ENCODE measurements at places on chromosomes 5 and 9. TPM values are rescaled to one million over a fixed set of nuclear protein-coding genes. Genes with fewer than 3 reads are reported as not detected.

- H3K4me1 ChIP-seq = no peaks in the 10 kb centered on the region
- H3K36me3 ChIP-seq = no peaks in the 10 kb centered on the region
- DNase-seq = no peak
These were observed 49.6 kb upstream of the RXRA start for GRCh38 chr9:134276453-134277245.

DNA sequence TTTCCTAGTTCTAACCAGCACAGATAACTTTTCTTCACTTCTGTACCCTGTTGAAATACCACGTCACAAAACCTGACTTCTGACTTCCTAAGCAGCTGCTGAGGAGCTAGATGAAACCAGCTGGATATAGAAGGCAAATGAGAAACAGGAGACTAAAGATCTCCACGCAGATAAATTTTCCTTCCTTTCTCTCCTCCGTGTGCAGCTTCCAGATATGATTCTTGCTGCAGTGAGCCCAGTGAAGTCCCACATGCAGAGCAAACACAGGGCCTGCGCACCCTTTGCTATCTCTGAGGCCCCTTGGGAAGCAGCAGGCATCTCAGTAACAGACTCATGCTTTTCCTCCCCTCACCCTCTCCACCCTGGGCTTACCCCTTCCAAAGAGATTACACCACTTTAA lies 1638.3 kb downstream of the MAT2B start:
- H3K27me3 ChIP-seq = no peaks in the 10 kb centered on the region
- H3K4me3 ChIP-seq = no peak overlapping the region
- H3K4me1 ChIP-seq = no peaks in the 10 kb centered on the region

- no peaks in the 10 kb centered on the region for H3K4me1 ChIP-seq
- H3K4me3 ChIP-seq = no peak overlapping the region
- H3K36me3 ChIP-seq = no peaks in the 10 kb centered on the region
- DNase-seq = no peak
- no peak overlapping the region for H3K27ac ChIP-seq
These were observed 23.8 kb downstream of the LOX start for GRCh38 chr5:122054266-122054665.

DNA sequence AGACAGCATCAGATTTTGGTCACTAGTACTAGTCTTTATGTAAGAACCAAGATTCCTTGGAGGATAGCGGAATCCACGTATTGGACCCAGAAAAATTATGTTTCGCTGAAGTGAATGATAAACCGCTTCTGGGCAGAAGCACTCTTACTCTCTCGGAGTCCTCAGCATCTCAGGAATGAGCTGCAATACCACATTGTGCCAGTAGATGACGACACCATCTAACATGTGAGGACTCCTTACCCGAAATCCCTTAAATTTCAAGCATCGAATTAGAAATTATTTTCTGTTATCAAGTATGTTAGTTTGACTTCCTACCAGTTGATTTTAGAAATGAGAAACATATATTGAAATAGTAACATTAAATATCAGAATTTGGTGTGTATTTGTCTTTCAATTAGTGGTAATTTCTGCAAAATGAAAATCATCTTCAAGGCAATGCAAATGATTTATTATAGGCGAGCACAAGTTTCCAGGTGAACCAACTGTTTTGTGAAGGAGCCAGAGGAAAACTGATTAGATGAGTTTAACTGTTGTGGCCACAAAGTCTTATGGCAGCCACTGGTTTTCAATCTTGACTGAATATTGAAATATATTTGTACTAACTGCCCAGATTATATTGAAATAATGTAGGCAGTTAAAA lies 66.0 kb upstream of the CAMK4 start:
- H3K36me3 ChIP-seq = no peaks in the 10 kb centered on the region
- H3K27me3 ChIP-seq = no peaks in the 10 kb centered on the region
- no peak for DNase-seq
- no peak overlapping the region for H3K4me3 ChIP-seq
- no peak overlapping the region for H3K27ac ChIP-seq

The PCDHB10 gene
- 3.2 TPM for total RNA-seq

DNA sequence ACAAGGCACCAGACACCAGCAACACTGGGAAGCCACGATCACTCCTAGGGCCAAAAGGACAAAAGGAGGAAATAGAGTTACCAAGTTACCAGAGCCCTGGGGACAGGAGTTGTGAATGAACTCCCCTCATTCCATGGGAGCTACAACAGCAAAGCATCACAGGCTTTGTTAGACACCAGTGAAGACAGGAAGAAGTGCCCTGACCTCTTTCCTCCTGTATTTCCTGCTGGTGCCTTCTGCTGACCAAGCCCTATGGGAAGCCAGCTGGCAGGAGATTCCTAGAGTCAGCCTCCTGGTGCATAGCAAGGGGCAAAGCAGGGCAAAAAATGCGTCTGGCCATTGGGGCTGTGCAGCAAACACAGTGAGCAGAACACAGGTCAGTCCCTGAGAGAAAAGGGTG lies 374.7 kb downstream of the ZSWIM6 start:
- H3K27ac ChIP-seq = no peak overlapping the region
- no peaks in the 10 kb centered on the region for H3K27me3 ChIP-seq
- H3K36me3 ChIP-seq = no peaks in the 10 kb centered on the region
- no peaks in the 10 kb centered on the region for H3K4me1 ChIP-seq

The WWC1 gene
- total RNA-seq = 18.7 TPM

- H3K27me3 ChIP-seq = no peaks in the 10 kb centered on the region
- no peak overlapping the region for H3K4me3 ChIP-seq
- no peak for DNase-seq
These were observed 372.8 kb upstream of the PIK3R1 start for GRCh38 chr5:67842806-67843205.

GRCh38 chr5:88883836-88884607 lies 1.0 kb upstream of the MEF2C start:
- no peak for DNase-seq
- peak overlapping the region; percentile 89 for H3K27ac ChIP-seq
- no peaks in the 10 kb centered on the region for H3K4me1 ChIP-seq

GRCh38 chr5:153991168-153991567 lies 47.5 kb downstream of the FAM114A2 start:
- no peak overlapping the region for H3K4me3 ChIP-seq
- no peaks in the 10 kb centered on the region for H3K4me1 ChIP-seq
- no peak overlapping the region for H3K27ac ChIP-seq

- peaks cover 15% of the 10 kb centered on the region for H3K4me1 ChIP-seq
- H3K27me3 ChIP-seq = no peaks in the 10 kb centered on the region
- no peak for DNase-seq
- H3K4me3 ChIP-seq = no peak overlapping the region
These were observed 206.5 kb downstream of the AUH start for GRCh38 chr9:91155181-91155580.

DNA sequence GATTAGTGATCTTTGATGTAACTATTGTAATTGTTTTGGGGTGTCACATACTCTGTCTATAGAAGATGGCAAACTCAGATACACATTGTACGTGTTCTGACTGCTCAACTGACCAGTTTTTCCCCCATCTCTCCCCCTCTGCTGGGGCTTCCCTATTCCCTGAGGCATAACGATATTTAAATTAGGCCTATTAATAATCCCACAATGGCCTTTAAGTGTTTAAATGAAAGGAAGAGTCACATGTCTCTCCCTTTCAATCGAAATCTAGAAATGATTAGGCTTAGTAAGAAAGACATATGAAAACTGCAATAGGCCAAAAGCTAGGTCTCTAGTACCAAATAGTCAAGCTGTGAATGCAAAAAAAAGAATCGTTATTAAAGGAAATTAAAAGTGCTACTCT lies 265.6 kb downstream of the TMEM232 start:
- H3K4me3 ChIP-seq = no peak overlapping the region
- no peak overlapping the region for H3K27ac ChIP-seq
- no peaks in the 10 kb centered on the region for H3K36me3 ChIP-seq
- H3K27me3 ChIP-seq = no peaks in the 10 kb centered on the region
- DNase-seq = no peak

GRCh38 chr9:27212621-27213020 lies 84.3 kb downstream of the EQTN start:
- no peaks in the 10 kb centered on the region for H3K27me3 ChIP-seq
- no peak for DNase-seq
- no peaks in the 10 kb centered on the region for H3K4me1 ChIP-seq
- no peak overlapping the region for H3K4me3 ChIP-seq
- no peaks in the 10 kb centered on the region for H3K36me3 ChIP-seq

The MORN5 gene
- not detected for total RNA-seq

The ANKRD18A gene
- 1.5 TPM for total RNA-seq

The SCGB3A2 gene
- total RNA-seq = not detected

The ANXA2R gene
- 10.6 TPM for total RNA-seq

The PCDHB4 gene
- 8.3 TPM for total RNA-seq

DNA sequence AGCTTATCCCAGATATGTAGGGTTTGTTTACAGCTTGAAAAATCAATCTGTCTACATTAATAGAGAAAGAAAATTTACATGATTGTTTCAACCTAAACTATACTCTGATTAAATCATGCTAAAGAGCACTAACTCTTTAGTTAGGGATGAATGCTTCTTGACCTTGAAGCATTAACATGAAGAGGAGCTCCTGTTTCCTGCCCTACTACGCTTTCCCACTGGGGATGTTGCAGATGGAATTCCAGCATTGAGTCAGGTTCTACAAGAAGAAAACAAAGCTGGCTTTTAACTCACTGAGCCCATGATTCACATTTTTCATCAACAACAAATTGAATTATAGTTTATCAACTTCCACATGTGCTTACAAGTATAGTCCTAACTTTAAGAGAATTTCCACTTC lies 471.3 kb downstream of the TMEM232 start:
- H3K4me3 ChIP-seq = no peak overlapping the region
- no peak overlapping the region for H3K27ac ChIP-seq
- no peaks in the 10 kb centered on the region for H3K27me3 ChIP-seq

The CCDC192 gene
- total RNA-seq = not detected

DNA sequence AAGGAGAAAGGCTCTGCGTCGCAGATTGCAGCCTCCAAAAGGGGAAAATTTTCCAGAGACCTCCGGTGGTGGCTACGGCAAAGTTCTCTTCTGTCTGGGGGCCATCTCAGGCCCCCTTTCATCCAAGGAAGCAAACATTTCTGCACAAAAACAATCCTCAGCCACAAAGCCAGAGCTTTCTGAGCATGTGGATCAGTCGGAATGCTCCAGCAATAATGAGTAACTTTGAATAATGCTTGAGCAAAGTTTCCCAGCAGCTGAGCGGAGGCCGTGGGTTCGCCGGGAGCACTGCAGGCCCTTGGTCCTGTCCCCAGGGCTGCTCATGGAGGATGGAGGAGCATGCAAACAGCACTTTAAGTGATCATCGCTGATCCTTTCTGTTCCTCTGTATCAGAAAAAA lies 60.2 kb upstream of the UNC5A start:
- no peaks in the 10 kb centered on the region for H3K36me3 ChIP-seq
- H3K27me3 ChIP-seq = peaks cover 6% of the 10 kb centered on the region
- H3K27ac ChIP-seq = no peak overlapping the region
- DNase-seq = peak; percentile 25
- H3K4me1 ChIP-seq = no peaks in the 10 kb centered on the region

Data from vagina (tissue), 2 donors.